ENCODE measurements at places on chromosomes 13 and 19.
A peak's percentile ranks its signal among the peaks of the same experiment; 100 is the strongest.

- no peak overlapping the region for H3K4me3 ChIP-seq
These were observed 2.4 kb downstream of the SHANK1 start for GRCh38 chr19:50717026-50717723.

DNA sequence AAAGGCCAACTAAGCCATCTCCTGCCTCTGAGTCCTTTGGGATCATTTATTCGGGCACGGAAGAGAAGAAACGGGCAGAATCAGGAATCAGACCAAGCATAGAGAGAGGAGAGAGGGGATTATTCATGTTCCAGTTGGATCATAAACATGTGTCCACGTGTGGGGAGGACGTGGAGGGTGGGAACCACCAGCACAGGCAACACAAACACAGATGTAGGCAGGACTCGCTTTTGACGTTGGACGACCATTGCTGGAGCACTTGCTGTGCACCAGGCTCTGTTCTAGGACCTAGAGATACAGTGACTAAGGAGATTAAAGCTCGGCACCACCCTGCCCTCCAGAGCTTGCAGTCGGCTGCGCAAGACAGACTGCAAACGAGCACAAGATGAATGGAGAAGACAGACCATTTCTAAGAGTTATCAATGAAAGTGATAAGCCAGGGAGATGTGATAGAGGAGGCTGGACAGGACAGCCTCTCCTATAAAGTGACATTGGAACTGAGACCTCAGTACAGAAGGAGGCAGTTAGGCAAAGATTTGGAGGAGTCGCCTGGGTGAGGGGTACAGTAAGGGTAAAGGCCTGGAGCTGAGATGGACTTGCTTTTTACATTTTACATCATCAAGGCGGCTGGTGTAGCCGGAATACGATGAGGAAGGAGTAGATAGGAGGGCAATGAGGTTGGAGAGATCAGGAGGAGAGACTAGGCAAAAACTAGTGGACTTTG is 716 bp downstream of the SH2D3A start:
- H3K4me1 ChIP-seq = no peaks in the 10 kb centered on the region
- no peaks in the 10 kb centered on the region for H3K36me3 ChIP-seq
- peak overlapping the region; percentile 91 for H3K4me3 ChIP-seq
- peak; percentile 69 for DNase-seq

GRCh38 chr13:48727241-48728011 is 73.7 kb downstream of the CYSLTR2 start:
- no peaks in the 10 kb centered on the region for H3K27me3 ChIP-seq
- no peak overlapping the region for H3K4me3 ChIP-seq
- H3K4me1 ChIP-seq = no peaks in the 10 kb centered on the region

- no peaks in the 10 kb centered on the region for H3K36me3 ChIP-seq
- no peak overlapping the region for H3K27ac ChIP-seq
- peaks cover 1% of the 10 kb centered on the region for H3K4me1 ChIP-seq
- H3K4me3 ChIP-seq = no peak overlapping the region
- no peaks in the 10 kb centered on the region for H3K27me3 ChIP-seq
- DNase-seq = no peak
These were observed 12.3 kb downstream of the TPT1 start for GRCh38 chr13:45328661-45329111.

DNA sequence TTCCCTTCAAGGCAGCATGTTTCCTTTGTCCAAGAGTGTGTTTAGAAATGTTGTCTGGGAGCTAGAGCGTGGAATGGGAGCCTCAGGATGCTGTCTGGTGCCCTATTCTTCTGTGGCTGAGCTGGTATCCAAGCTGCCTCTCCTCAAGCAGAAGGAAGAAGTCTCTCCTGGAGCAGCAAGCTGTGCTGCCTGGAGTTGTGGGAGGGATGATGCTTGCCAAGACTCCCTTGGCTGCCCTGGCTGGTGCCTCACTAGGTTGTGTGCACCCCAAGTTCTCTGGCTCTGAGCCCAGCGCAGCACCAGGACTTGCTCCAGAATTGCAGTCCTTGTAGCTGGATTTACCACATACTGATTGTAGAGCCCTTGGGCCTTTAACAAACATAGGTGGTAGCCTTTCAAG is 4.7 kb upstream of the CYP4F3 start:
- H3K4me1 ChIP-seq = no peaks in the 10 kb centered on the region
- H3K27ac ChIP-seq = no peak overlapping the region
- H3K36me3 ChIP-seq = no peaks in the 10 kb centered on the region
- H3K27me3 ChIP-seq = no peaks in the 10 kb centered on the region
- no peak for DNase-seq

DNA sequence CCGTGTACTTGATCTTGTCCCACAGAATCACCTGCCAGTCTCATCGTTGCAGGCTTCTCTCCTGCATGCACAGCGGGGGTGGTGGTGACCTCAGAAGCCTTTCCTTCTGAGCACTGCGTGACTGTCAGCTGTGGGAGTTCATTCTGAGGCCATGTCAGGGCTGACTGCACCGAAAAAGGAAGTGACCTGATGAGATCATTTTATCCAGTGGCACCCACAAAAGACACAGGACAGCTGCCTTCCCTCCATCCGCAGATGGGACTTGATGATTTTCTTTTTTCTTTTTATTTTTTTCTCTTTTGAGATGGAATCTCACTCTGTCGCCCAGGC is 89.7 kb downstream of the RAB20 start:
- peaks cover 2% of the 10 kb centered on the region for H3K4me1 ChIP-seq
- peaks cover 7% of the 10 kb centered on the region for H3K36me3 ChIP-seq
- no peaks in the 10 kb centered on the region for H3K27me3 ChIP-seq
- DNase-seq = peak; percentile 27
- H3K4me3 ChIP-seq = no peak overlapping the region

- no peak overlapping the region for H3K4me3 ChIP-seq
- no peak overlapping the region for H3K27ac ChIP-seq
- no peaks in the 10 kb centered on the region for H3K27me3 ChIP-seq
- no peak for DNase-seq
- H3K36me3 ChIP-seq = no peaks in the 10 kb centered on the region
These were observed 106.1 kb downstream of the COL4A2 start for GRCh38 chr13:110413016-110413675.

DNA sequence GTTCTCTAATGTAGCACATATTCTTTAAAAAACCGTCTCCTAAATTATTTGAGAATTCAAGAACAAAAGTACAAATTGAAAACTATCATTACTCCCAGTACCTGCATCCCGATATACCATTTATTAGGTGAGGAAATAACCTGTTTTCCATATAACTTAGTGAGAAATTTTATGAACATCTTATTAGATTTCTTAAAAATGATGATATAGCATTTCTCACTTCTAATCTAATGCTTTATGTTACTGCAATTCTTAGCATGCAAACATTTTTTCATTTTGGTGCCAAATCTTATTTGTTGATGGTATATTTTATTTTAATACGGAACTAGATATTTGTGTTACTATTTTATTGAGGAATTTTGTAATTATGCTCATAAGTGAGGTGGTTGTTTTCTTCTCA is 1321.3 kb upstream of the SLC10A2 start:
- H3K4me3 ChIP-seq = no peak overlapping the region
- H3K4me1 ChIP-seq = no peaks in the 10 kb centered on the region
- no peaks in the 10 kb centered on the region for H3K36me3 ChIP-seq
- no peak overlapping the region for H3K27ac ChIP-seq
- no peaks in the 10 kb centered on the region for H3K27me3 ChIP-seq
- DNase-seq = no peak

- H3K27ac ChIP-seq = no peak overlapping the region
- H3K27me3 ChIP-seq = no peaks in the 10 kb centered on the region
- H3K4me1 ChIP-seq = no peaks in the 10 kb centered on the region
- H3K36me3 ChIP-seq = no peaks in the 10 kb centered on the region
- no peak for DNase-seq
- H3K4me3 ChIP-seq = no peak overlapping the region
These were observed 22.1 kb downstream of the CLEC11A start for GRCh38 chr19:50745221-50745620.

DNA sequence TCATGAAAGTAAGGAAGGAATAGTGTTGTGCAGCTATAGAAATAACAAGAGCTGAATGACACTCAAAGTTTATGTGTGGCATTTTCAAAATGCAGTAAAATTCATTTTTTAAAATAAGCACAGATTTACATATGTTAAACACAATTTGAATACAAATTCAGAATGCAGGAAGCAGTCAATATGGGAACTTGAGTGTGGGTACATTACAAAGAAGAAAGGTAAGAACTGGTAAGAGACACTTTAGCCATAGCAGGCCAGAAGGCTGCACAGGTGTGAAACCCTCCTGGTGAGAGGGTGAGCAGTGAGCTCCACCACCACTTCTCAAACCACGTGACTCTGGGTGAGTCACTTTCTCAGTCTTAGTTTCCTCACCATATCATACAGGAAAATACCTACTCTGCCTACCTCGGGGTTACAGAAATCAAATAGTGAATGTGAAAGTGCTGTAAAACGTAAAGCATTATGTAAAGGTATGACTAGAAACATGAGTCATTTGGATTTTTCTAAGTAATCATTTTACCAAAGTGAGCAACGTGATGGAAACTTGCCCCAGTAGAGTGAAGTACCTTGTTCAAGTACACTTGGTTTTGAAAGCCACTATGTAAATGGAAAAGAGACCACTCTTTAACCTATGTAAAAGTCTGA is 40.5 kb downstream of the USP12 start:
- no peaks in the 10 kb centered on the region for H3K27me3 ChIP-seq
- H3K4me1 ChIP-seq = no peaks in the 10 kb centered on the region
- peak; percentile 45 for DNase-seq
- H3K36me3 ChIP-seq = no peaks in the 10 kb centered on the region
- H3K4me3 ChIP-seq = no peak overlapping the region
- no peak overlapping the region for H3K27ac ChIP-seq

DNA sequence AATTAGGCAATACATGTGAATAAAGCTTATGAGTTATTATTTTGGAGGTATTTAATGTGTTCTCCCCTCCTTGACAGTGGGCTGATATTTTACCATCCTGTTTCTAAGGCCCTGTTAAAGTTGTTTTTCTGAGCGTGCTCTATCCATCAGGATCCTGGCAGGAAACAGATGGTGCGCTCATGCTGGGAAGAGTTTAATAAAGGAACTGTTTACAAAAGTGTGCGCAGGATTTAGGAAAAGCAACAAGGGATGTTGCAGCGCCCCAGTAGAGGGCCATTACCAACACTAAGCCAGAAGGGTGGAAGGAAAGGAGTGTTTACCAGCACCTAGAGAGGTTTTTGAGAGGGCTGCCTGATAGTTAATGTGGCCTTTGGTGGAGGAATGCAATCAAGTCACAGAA is 374.5 kb downstream of the KCNRG start:
- DNase-seq = no peak
- H3K4me3 ChIP-seq = no peak overlapping the region
- H3K27me3 ChIP-seq = no peaks in the 10 kb centered on the region
- H3K36me3 ChIP-seq = no peaks in the 10 kb centered on the region
- H3K4me1 ChIP-seq = peaks cover 2% of the 10 kb centered on the region

Measured in mesendoderm (in vitro differentiated cells).